ENCODE measurements at places on chromosomes 12 and 14. TPM values are rescaled to one million over a fixed set of nuclear protein-coding genes. Genes with fewer than 3 reads are reported as not detected.

LRTM2 gene
- total RNA-seq: not detected

NELL2 gene
- total RNA-seq: 0.71 TPM

CSRP2 gene
- total RNA-seq: 12.6 TPM

KLRB1 gene
- total RNA-seq: 0.39 TPM

GRCh38 chr14:35107866-35108265 is 13.9 kb downstream of the PPP2R3C start:
- no peak for DNase-seq

DNA sequence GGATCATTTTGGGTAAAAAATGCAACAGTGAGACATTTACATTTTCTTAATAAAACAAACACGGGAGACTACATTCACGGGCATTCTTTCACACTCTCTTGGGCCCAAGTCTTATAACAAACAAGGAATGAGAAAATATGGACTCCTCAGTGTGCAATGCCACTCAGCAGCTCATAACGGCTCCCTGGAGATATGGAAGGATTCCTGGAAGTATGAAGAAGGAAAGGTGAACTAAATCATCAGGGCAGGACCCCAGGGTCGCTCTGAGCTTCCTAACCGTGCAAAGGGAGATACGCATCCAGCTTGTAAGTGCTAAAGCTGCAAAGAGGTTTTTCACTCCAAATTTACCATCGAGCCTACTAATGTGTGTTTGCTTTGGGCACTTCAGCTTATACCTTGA is 33.5 kb upstream of the CCDC91 start:
- DNase-seq: no peak

- no peak for DNase-seq
These were observed 183.3 kb downstream of the PTPRO start for GRCh38 chr12:15505616-15506015.

- DNase-seq: no peak
These were observed 319.8 kb downstream of the ALG10 start for GRCh38 chr12:34342048-34342447.

GRCh38 chr12:15168026-15168678 is 53.1 kb downstream of the RERG start:
- DNase-seq: no peak

DNA sequence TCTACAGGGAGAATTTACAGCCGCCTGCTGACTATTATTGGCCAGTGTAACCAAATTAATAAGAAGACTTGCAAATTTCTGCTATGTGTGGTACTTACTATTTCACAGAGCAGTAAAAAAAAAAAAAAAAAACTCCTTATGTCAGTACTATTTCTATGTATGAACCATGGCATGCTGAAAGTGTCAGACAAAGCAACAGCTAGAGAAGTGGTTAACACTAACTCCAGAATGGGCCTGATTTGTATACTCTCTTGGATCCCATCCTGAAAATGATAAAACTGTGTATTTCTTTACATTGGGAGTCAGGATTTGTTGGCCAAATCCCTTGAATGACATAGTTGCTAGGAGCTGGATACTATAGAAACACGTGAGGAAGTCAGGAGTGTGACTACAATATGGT is 416.8 kb downstream of the EGLN3 start:
- DNase-seq: no peak

Measured in mesenteric fat pad (tissue), 1 donor.